Stimulated activated CD4-positive, alpha-beta T cell treated with anti-CD3 and anti-CD28 coated beads, Interleukin-4, amount 100 ng/mL, for 24 hours (primary cell): ENCODE measurements at places on chromosomes 6 and 20.

DNA sequence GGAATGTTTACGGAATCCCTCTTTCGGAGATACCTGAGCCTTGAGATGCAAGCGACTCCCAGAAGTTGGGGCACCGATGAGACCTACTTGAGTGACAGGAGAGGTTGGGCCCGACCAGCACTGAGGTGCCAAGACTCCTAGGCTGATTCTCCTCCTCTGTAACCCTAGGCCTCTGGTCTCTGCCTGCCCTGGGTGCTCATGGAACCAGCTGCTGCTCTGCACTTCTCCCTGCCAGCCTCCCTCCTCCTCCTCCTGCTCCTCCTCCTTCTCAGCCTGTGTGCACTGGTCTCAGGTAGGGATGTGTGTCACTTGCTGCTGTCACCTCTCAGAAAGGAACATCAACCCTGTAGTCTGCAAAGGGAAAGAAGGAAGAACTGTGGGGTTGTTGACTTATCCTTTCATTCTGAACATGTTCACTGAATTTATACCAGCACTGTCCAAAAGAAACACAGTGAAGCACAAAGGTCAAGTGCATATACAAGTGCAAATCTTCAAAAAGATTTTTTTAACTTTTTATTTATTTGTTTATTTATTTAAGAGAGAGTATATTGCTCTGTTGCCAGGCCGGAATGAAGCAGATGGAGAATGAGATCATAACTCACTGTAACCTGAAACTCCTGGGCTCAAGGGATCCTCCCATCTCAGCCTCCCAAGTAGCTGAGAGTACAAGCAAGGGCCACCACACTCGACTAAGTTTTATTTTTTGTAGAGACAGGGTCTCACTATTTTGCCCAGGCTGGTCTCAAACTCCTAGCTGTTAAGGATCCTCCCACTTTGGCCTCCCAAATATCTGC lies 913 bp downstream of the BTN2A2 start:
- DNase-seq: peak; percentile 21

- no peak for DNase-seq
Observed at GRCh38 chr6:130720076-130720715, 107.0 kb upstream of the SMLR1 start.

DNA sequence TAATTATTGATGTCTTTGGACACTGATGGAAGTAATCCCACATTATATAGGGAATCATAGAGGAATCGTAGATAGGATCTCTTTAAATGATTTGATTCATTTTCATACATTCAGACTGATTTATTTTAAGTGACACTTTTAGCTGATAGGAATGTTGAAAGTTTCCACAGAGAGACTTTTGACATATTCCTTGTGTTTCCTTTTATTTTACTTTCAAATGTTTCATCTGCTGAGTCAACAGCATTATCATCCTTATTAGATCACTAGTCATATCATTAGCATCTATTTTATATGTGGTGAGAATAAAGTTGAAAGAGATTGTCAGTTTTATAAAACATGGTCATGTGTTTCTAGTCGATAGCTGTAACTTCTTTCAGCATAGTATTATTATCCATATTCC lies 13.4 kb downstream of the DCBLD1 start:
- no peak for DNase-seq

DNA sequence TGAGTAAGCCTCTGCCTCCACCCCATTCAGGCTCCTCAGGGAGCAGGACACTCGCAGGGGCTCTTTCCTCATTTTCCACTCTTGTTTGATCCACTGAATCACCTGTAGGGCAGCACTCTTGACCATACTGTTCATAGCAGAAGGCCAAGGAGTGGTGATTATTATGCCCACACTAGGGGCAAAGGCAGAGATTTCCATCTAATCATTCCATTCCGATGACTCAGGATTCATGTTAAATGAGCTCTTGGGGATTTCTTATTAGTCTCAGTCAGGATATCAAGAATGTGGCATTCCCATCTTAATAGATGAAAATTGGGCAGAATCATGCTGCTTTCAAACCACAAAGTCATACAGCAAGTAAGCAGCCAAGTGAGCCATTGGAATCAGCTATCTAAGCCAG lies 101.9 kb upstream of the MOCS1 start:
- no peak for DNase-seq

DNA sequence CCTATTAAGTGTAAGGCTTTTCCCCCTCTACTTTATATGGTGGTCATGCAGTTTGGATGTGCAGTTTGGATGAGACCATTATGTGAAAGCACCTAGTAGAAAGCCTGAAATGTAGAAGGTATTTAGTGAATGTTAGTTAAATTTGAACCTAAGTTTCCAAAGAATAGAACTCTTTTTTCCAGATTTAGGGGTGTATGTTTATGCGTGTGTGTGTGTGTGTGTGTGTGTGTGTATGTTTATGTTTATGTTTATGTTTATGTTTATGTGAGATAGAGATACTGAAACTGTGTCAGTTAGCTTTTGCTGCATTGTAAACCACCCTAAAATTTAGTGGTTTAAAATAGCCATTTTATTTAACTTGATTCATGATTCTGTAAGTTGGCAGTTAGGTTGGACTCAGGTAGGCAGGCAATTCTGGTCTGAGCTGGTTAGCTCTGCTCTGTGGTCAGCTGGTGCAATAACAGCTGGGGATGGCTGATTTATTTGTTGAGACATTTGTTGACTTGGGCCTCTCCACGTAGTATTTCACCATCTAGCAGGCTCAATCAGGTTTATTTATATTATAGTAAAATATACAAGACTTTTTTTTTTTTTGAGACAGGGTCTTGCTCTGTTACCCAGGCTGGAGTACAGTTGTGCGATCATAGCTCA lies 54.0 kb downstream of the STK4 start:
- DNase-seq: no peak

GRCh38 chr6:167139761-167140160 lies 16.9 kb downstream of the CCR6 start:
- DNase-seq: no peak

DNA sequence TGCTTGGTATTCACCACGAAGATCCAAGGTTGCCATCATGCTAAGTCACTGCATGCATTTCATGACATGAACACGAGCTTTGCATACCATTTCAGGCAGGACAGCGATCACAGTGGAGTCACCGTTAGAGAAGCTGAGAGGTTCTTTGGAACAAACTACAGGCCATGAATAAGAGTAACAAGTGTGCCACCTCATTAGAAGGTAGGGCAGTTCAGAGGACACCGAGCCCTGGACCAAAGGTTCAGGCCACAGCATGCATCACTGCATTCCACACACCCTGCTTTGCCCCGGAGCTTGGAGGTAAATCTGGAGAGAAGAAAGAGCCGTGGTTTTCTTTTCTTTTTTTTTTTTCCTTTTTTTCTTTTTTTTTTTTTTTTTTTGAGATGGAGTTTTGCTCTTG lies 66.9 kb upstream of the CDH4 start:
- no peak for DNase-seq

DNA sequence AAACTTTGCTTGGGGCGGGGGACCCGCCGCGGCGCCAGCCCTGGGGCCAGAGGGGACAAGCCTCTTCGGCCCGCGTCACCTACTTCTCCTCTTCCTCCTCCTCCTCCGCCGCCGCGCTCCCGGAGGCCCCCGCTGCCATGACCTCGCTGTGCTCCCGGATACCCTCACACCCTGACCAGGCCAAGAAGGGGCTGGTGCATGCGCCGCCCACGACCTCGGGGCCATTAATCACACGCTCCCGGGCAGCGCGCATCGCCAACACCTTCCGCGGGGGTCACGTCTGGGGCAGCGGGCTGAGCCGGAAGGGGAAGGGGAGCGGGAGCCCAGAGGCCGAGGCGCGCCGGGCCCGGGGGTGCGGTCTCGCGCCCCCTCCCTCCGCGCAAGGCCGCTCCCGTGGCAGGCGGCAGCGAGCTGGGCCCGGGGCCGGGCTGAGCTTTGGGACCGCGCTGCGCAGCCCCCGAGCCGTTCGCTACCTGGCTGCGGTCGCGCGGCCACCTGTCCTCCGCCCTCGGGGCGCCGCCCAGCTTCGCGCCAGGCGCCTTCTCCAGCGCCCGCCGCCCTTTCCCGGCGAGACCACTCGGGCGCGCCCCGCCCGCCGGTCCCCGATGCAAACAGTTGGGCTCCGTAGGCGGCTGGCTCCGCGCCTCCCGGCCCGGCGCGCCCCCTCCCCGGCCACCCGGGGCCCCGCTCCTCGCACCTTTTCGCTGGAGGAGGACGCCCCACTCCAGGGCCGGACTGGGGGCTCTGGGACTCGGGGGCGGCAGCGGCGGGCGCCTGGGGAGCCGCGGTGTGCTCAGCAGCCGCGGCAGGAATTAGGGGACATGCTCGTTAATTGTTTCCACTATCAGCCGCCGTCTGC lies 575 bp upstream of the CNR1 start:
- DNase-seq: no peak

DNA sequence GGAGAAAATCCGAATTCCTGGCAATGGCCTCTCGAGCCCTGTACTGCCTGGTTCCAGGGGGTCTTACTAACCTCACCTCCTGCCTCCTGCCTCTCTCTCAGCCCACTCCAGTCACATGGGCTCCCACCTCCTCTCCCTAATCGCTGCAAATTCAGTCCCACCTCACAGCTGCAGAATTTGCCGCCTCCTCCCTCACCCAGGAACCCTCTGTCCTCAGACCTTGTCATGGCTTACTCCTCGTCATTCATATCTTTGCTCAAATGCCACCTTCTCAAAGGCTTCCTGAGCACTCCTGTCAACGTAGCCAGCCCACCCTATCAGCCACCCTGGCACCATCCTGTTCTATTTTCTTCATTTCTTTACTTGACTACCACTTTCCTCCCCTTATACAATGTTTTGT lies 89.0 kb downstream of the SLC2A10 start:
- DNase-seq: no peak

GRCh38 chr6:38452816-38453660 lies 186.7 kb downstream of the BTBD9 start:
- DNase-seq: no peak

DNA sequence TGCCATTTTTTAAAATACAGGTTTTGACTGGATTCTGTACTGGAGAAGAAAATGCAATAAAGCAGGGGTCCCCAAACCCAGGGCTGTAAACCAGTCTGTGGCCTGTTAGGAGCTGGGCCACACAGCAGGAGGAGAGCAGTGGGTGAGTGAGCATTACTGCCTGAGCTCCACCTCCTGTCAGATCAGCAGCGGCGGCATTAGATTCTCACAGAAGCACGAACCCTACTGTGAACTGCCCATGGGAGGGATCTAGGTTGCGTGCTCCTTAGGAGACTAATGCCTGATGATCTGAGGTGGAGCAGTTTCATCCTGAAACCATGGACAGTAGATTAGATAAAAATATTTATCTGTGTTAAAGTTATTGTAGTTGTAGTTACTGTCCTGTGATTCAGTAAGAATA lies 21.1 kb upstream of the FBXO9 start:
- no peak for DNase-seq

DNA sequence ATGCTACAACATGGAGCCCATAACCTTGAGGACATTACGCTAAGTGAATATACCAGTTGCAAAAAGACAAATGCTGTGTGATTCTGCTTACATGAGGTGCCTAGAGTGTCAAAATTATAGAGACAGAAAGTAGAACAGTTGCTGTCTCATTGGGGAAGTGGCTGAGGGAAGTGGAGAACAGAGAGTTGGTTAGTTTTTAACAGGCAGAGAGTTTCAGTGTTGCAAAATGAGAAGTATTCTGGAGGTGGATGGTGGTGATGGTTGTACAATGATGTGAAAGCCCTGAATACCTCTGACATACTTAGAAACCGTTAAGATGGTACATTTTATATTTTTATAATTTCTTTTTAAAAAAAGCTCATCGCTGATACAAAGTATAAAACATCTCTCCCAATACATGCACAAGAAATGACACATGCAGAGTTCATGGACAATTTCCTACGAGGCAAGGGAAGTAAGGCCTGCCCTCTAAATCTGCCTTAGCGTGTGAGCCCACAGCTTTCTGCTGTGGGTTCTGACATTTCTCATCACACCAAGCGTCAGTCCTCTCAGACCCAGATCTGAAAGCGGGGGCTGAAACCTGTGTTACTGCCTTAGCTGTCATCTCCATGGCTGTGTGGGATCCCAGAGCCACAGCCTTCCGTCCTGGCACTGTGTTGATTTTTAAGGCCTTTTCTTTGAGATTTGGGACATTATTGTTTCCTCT lies 126.0 kb downstream of the RNASET2 start:
- DNase-seq: peak; percentile 42

GRCh38 chr6:143224516-143224915 lies 163.8 kb downstream of the AIG1 start:
- no peak for DNase-seq

DNA sequence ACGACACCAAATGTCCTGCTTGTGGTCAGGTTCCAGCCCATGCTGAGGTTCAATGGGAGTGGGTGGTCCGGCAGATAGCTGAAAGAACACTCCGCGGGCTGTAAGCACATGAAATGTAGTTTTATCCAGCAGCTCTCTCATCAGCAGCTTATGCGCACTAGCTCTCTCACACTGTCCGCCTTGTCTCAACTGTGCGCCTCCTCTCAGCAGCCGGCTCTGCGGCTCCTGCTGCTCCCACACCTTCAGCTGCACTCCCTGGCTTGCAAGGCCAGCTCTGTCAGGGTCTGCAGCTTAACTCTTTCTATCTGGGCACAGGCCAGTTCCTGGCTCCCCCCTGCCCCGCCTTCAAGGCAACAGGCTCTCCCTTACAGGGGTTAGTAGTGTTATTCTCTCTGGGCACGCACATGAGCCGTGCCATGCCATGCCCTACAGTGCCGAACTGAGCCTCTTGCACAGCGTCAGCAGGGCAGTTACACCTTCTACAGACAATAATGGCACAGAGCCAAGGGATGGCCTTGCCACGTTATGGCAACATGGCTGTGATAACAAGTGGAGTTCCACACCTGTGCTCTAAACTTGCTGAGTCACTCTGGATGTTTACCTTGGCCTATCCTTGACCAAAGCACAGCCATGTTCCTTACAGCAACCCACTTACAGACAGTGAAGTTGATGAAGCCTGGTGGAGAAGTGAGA lies 84.0 kb upstream of the LRFN2 start:
- no peak for DNase-seq

- DNase-seq: no peak
Observed at GRCh38 chr20:40680161-40680959, 8.7 kb downstream of the MAFB start.

- no peak for DNase-seq
Observed at GRCh38 chr6:33691456-33692077, 19.9 kb downstream of the UQCC2 start.

GRCh38 chr6:112639391-112639831 lies 292.3 kb downstream of the RFPL4B start:
- no peak for DNase-seq

- DNase-seq: peak; percentile 18
Observed at GRCh38 chr20:35947489-35947888, 6.8 kb downstream of the SCAND1 start.

DNA sequence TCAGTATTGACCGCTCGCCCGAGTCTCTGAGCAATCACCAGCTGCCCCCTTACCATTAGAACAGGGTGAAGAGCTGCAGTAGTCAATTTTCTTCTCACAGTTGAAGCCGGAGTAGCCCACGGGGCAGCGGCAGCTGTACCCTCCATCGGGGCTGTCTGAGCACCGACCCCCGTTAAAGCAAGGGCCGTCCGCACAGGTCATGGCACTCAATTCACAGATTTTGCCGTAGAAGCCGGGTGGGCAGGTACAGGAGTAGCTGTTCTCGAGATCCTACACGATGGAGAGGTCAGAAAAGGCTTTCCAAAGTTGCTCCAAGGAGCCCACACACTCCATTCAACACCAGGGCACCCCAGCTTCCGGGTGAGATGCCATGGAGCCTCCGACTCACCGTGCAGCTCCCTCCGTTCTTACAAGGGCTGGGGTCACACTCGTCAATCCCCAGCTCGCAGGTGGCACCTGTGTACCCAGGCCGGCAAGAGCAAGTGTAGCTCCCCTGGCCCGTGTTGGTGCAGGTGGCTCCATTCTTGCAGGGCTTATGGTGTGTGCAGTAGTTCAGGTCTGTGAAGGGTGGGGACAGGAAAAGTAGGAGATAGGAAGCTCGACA lies 5.9 kb downstream of the DLL1 start:
- DNase-seq: no peak
